LNCaP clone FGC (cell line): ENCODE measurements at places on chromosomes 7 and 10.

DNA sequence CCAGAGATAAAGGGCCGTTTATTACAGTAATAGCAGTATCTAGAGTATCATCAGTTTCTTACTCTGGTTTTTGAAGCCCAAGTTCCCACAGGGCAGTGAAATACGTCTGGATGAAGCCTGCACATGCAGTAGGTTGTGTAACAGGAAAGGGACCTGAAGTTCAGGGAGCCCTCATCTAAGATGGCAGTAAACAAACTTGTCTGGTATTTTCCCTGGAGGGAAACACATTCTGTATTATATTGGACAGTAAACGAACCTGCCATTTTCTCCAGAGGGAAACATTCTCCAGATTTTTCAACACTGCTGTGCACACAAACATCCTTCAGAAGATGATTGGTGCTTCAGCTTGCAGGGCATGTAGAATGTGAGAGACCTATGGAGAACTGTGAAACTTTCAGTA is 189.9 kb downstream of the TFEC start:
- no peak for DNase-seq

GRCh38 chr7:100486753-100487446 is 3.2 kb downstream of the NYAP1 start:
- no peak for DNase-seq

DNA sequence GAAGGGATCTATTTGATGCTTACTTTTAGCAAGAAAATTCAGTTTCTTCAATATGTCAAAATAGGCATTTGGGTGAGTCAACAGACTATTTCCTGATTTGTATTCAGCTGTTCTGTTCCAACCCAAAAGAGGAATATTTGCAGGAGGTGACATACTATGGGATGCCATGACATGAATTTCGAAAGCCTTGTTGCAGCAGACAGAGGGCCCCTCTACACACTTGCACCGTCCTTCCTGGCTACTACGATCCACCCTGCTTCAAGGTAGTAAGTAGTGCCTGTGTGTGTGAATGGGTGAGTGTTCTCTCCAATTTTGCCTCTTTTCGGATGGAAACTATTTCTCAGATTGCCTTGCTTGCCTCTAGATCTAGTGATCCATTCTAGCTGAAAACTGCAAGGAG is 413.0 kb upstream of the ADARB2 start:
- DNase-seq, result no peak

DNA sequence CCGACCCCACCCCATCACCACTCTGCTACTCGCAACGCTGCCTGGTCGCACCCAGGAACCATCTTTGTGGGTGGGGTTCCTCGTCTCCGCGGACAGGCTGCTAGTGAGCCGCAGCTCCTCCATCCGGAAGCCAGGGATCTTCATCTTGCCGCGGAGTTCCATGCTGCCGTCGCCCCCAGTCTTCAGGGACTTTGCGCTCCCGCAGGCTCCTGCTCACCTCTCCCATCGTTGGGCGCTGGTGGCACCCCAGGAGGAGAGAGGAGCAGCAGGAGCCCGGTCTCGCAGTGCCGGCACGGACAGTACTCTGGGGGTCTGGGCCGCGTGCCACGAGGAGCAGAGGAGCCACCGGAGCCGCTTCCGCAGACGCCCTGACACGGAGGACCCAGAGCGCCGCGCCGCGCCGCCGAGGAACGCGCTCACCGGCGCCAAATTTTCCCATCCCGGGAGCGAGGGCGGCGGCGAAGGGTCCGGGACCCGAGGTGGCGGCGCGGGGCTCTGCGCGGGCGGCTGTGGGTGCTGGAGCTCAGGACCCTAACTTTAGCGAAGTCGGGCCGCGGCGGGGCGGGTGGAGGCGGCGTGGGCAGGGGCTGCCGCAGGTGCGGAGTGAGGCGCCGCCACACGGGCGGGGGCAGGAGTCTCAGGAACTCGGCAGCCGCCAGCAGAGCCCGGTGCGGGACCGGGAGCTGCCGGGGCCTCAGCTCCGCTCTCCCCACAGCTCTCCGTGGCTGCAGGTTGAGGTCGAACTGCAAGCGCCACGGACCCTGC is 750.1 kb upstream of the SORCS1 start:
- no peak for DNase-seq

- DNase-seq, result no peak
These were observed 1.5 kb upstream of the KAT6B start for GRCh38 chr10:74824900-74825370.

GRCh38 chr7:479115-479947 is 40.3 kb downstream of the PDGFA start:
- DNase-seq, result no peak

- no peak for DNase-seq
These were observed 51.7 kb upstream of the FZD1 start for GRCh38 chr7:91212582-91212981.

DNA sequence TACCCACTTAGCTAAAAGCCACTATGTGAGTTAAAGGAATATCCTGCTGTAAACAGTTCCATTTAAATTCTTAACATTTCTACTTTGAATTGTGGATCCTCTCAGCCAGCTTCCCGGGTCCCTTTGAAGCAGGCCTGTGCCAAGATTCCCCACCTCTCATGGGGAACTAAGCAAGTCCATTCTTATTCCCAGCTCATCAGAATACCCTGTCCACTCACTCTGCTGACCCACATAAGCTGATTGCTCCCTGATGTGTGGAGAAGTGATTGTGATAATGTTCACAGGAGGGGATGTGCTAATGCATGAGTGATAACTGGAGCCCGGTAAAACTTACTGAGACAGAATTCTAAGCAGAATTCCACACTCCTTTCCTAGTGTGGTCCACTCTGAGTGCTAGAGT is 709.7 kb downstream of the CNTNAP2 start:
- DNase-seq, result no peak

DNA sequence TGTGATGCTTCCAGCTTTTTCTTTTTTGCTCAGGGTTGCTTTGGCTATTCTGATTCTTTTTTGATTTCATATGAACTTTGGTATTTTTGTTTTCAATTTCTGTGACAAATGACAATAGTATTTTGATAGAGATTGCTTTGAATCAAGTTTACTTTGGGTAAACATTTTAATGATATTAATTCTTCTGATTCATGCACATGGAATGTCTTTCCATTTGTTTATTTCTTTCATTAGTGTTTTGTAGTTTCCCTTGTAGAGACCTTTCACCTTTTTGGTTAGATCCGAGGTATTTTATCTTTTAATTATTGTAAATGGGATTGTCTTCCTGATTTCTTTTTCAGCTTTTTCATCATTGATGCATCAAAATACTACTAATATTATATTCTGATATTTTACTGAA is 93.2 kb downstream of the LANCL2 start:
- no peak for DNase-seq

DNA sequence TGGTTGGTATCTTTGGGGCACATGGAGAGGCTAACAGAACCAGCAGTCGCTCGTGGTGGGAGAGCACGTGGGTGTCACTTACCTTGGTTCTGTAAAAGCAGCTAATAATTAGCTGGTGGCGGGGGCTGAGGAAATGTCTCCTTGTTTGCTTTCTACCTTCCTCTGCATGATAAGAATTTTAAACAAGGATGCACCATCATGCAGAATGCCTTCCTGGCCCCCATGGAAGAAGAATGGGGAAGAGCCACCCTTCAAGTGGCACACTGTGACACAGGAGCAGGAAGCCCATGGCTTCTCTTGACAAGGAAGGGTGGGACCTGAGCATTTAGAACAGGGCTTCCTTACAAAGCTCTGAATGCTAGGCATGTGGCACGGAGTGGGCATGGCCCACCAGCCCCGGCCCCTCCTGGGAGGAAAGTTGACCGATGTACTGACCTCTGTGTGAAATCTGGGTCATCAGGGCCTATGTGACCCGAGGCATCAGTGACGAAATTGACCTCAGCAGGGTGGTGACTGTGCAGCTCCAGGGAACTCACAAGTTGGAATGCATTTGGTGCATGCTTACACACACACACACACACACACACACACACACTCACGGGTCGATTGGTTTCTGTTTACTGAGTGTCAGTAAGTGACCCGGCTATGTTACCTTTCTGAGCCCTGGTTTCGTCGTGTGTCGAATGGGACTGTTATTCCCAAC is 116.9 kb upstream of the ANLN start:
- no peak for DNase-seq

GRCh38 chr7:105876964-105877601 is 684 bp upstream of the ATXN7L1 start:
- no peak for DNase-seq

- DNase-seq, result no peak
These were observed 26.2 kb downstream of the MTPN start for GRCh38 chr7:135950972-135951371.

- DNase-seq, result no peak
These were observed 119.2 kb downstream of the ANK3 start for GRCh38 chr10:60270426-60270825.

DNA sequence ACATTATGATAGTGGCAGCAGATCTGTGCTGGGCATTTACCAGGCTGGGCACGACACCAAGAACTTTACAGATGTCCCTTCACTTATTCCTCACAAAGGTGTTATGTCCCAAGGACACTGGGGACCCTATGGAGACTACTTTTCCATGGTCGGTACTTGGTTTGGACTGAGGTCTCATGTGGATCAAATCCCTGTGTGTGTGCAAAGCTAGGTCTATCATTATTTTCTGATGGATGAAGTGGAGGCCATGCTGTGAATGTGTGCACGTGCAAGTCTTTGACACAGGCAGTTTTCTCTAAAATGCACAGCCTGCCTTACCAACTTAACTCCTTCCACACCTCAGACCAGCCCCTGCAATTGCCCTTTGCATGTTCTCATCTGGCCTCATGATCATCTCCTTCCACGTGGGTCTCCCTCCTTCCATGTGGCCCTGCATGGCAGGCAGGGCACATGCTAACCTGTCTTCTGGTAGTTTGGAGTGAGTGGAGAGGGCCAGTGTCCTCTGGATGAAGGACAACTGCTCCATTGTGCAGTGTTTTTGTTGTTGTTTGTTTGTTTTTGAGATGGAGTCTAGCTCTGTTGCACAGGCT is 16.0 kb upstream of the ZNF273 start:
- no peak for DNase-seq

DNA sequence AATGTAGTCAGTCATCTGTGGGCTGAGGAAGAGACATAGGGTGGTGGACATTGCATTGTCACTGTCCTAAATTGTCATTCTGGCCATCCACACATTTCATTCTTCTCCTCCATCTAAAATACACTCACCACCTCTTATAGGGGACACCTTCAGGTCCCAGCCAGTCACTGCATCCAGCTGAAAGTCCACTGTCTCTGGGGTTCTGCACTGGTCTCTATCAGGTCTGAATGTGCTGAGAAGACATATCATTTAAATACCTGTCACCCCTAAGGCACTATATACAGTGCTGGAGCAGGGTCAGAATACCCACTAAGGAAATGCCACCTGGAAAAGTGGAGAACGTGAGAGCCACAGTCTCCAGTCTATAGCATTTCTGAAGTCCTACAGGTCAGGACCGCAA is 29.6 kb downstream of the SH2D4B start:
- DNase-seq, result no peak

- no peak for DNase-seq
These were observed 1051.1 kb upstream of the AUTS2 start for GRCh38 chr7:68547181-68547580.

DNA sequence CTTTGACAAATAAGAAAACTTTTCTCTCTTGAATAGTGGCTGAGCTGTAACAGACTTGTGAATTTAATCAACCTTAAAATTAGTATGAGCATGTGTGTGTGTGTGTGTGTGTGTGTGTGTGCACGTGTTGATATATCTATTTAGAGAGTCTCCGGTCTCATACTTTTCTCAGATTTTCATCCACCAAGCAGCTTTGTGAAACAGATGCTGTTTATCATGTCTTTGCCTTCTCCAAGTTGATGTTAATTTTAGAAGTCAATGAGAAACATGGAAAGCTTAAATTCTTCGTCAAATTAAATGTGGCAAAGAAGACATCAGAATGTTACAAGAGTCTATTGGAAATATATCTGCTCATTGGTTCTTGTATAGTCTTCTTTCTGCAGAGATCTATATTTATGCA is 839.2 kb upstream of the CELF2 start:
- no peak for DNase-seq

- no peak for DNase-seq
These were observed 67.6 kb downstream of the DNMBP start for GRCh38 chr10:99941942-99942820.

- DNase-seq, result no peak
These were observed 75.8 kb upstream of the MRLN start for GRCh38 chr10:59829024-59829423.

- DNase-seq, result no peak
These were observed 84.1 kb downstream of the POM121L12 start for GRCh38 chr7:53119514-53119941.

DNA sequence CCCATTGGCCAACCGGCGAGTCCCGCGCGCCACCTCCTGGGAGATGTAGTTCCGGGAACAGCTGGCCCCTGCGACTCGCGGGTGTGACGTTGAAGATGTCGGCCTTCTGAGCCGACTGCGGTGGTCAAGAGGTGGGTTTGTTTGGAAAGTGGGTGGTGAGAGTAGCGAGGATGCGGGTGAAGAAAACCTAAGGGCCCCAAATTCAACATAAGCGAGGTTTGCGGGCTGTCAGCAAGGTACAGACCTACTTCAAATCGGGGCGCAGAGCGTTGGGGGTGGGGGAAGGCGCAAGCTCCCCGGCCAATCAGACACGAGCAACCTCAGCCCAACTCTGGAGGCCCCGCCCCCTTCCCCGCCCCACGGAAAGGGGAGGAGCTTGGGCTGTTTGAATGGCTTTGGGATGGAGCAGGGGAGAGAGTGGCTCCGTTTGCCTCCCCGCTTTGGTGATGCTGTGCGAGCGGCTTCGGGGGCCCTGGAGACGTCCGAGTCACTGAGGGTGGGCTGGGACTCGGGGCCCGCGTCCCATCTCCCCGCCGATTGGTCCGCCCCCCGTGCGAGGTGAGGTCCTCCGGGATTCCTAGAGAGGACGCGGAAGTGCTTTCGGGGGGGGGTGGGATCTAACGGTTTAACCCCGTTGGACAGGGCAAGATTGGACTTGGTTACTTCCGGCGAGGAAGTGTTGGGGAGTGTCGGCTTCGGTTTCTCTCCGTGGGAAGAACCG is at the start of gene ZKSCAN5:
ZKSCAN5 (plus strand) TSS at position 60 of the 721 bp plus-strand sequence. CDS start 1,383 bp downstream, outside the sequence.
- DNase-seq, result peak; percentile 89

DNA sequence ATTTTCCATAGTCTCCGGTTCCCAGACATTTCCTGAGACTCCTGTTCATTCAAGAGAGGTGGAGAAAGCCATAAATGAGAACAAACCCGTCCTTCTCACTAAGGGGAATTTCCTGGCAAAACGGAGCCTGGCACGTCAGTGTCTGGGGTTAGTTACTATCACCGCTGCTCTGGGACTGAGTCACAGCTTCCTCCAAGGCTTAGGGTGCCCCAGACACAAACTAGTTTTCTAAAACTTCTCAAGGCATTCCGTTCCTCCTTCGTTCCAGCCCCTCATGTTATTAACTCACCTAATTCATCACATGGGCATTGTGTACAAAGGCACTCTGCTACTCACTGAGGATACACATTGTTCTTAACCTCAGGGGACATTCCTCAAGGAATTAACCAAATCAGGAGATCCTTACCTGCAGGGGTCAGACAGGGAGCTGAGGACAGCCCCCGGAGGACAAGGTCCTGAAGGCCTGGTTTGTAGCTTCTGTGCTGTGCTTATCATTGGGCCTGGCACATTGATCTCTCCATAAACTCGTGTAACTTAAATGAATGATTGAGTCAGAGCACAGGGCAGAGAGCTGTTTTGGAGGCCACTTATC is 103.0 kb upstream of the KLF6 start:
- no peak for DNase-seq
